ENCODE measurements at places on chromosomes 7 and 10.

GRCh38 chr7:22653951-22654350 is 73.0 kb upstream of the IL6 start:
- DNase-seq = no peak

- no peak for DNase-seq
Observed at GRCh38 chr10:3397231-3397630, 224.6 kb upstream of the PITRM1 start.

DNA sequence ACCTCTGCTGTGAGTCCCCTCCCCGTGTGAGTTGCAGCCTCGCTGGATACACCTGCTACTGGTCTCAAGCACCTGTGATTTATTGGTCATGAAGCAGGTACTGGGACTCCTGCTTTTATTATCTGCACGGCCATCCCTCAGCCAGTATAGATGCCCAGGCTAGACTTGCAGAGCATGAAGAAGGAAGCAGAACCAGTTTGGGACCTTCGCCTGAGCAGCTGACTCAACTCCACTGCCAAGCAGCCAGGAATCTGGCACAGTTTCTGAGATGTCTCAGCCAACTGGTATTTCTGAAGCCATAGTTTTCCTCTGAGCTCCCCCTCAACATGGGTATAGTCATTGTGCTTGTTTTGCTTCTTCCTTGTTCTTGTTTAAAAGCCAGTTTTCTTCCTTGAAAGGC is 28.0 kb upstream of the SLC39A12 start:
- DNase-seq = no peak

- DNase-seq = no peak
Observed at GRCh38 chr10:33612551-33612950, 278.1 kb upstream of the NRP1 start.

- no peak for DNase-seq
Observed at GRCh38 chr7:116984511-116984910, 31.2 kb downstream of the ST7 start.

- no peak for DNase-seq
Observed at GRCh38 chr7:46162609-46163008, 241.5 kb upstream of the IGFBP3 start.

DNA sequence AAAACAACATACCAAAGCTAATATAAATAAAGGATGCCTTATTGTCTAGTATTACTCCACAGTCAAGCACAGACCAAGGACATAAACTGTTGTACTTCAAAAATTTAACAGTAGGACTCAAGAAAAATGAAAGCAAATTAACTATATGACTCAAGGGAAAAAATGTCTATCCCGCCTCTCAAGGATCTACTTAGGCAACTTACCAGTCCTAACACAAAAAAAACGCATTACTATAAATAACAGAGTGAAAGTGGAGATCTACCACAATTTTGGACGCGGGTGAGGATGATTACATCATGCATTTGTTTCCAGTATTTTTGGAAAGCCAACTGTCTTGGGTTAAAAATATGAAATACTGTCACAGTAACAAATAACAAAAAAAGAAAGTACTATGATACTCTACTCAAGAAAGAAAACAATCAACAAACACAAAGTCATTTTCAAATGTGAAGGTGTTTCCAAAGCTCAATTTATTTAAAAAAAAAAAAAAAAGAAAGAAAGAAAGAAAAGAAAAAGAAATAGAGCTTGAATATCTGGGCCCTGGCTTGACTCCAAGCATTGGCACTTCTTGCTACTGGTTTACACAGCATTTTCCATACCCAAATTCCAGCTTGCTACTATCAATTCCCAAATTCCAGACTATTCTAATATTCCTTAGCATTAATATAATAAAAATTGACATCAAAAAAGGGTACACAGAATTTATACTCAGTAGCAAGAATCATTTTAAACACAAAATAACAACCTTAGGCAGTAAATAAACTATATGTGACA is 99.4 kb downstream of the RSU1 start:
- DNase-seq = no peak

- no peak for DNase-seq
Observed at GRCh38 chr7:157444011-157444842, 107.4 kb downstream of the DNAJB6 start.

DNA sequence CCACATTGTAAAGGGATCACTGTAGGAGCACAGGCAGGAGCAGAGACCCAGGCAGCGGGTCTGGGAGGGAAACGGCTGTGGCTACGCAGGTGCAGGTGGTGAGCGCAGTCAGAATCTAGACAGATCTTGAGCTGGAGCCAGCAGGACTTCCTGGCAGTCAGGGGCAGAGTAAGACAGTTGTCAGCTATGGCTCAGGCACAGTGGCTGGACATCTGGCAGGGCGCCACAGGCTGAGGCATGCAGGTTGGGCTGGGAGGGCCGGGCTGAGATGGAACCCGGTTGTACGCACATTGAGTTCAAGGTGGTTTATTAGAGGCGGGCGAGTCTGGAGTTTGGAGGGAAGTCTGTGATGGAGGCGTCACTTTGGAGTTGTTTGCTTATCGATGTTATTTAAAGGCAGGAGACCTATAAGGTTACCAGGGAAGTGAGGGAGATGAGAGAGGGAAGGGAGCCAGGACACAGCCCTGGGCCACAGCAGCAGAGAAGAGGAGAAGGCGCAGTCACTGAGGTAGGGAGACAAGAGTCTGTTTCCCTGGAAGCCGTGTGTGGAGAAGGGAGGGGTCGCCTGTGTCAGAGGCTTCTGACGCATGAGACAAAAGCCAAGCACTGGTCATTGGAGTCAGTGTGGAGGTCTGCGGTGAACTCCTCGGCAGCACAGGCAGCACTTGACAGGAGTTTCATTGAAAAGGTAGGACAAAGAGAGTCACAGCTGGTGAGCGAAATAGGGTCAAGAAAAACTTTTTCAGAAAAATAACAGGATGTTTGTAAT is 73.8 kb downstream of the LANCL2 start:
- no peak for DNase-seq

- no peak for DNase-seq
Observed at GRCh38 chr7:77269360-77270093, 69.9 kb upstream of the FGL2 start.

GRCh38 chr7:121874298-121874697 is 1.3 kb downstream of the PTPRZ1 start:
- no peak for DNase-seq

DNA sequence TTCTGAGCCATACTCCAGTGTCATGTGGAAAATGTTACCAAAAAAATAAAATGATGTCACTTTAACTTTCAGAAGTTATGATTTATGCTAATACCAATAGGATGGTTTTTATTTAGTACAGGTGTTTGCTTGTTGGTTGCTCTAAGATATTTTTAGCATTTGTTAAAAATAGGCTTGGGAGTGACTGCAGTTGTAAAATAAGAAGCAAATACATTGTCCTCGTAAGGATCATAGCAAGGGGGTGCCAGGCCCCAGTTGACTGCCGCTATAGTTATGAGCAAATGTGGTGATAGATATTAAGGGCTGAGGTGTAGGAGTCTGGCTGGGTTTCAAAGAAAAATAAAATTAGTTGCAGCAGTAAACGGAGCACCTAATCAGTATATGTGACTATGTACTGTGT is 354.4 kb upstream of the BMPER start:
- no peak for DNase-seq

GRCh38 chr7:26375726-26376174 is 84.1 kb downstream of the SNX10 start:
- DNase-seq = no peak

GRCh38 chr7:114375907-114376306 is 38.7 kb upstream of the FOXP2 start:
- no peak for DNase-seq

DNA sequence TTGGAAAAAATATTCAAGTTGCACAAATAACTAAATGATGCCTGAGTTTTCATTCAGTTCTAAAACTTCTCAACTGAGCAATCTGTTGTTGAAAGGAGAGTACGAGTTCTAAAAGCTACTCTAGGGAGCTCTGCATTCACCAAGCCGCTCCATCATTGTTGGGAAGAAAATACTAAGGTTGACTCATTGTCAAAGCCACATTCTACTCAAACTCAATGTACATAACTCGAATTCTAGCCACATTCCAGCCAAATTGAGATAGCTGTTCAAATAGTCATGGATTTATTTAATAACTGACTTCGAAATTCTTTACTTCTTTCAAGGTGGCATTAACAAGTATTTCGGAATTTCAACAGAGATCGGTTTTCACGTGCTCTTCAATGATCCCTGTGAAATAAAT is 63.4 kb downstream of the KIAA1217 start:
- DNase-seq = no peak

- DNase-seq = no peak
Observed at GRCh38 chr7:1526271-1526754, 4.2 kb upstream of the MAFK start.

DNA sequence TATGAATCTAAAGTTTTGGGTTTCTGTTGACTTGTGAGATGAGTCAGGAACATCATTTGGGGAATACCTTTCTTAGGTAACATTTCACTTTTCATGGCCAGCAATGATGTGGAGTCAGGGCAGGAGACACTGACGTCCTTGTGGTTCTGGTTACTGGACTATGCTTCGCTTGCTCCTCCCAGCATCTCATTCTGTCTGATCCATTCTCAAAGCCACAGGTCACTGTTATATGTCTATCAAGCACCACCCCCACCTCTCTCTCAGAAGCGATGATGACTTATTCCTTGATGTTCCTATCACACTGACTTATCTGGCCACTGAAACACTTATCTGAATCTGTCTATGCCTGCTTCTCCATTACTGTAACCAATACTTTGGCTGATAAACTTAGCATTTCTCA is 51.6 kb downstream of the TES start:
- DNase-seq = no peak

- no peak for DNase-seq
Observed at GRCh38 chr7:103689255-103689654, 243.2 kb upstream of the SLC26A5 start.

DNA sequence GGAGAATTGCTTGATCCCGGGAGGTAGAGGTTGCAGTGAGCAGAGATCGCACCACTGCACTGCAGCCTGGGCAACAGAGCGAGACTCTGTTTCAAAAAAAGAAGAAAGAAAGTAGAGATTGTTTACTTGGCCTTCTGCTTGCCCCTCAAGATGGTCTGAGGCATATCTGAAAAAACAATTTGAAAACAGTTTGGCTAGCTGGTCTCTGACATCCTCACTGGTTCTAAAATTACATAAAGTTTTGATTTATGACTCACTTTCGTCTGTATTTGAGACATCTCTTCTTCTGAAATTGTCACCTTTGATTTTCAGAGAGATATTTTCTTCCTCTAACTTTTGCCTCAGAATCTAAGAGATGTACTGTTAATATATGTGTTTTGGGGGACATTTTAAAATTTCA is 49.6 kb upstream of the HELLS start:
- DNase-seq = no peak

DNA sequence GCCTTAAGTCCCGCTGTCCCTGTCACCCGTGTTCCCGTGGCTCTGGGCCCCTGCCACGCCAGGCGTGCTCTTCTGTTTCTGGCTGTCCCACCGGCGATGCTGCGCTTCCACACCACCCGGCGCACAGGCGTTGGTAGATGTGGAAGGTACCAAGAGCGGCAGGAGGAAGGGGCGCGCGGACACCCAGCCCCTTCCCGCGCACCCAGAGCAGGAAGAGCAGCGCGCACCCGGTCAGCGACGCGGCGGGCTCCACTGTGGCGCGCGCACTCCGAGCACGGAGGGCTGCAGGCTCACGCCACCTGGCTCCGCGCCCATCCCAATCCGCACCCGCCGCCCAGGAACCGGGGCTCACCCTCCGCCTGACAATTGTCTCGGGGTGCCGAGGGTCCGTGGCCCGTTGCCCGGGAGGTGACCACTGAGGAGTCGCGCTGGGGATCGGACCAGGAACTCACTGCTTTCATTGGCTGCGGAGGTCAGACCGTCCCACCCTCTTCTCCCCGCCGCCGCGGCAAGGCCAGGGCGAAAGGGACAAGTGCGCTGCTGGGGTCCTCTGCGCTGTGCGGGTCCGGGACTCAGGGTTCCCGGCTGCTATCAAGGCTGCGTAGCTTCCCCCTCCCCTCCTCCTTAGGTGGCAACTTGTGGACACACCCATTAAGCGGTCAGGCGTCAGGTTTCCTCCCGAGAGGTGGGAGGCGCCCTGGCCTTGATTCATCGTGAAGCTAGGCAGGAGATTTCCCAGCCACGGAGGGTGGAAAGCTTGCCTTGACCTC is 121.6 kb upstream of the ZNF92 start:
- DNase-seq = no peak

GRCh38 chr7:155984028-155984580 is 171.8 kb upstream of the SHH start:
- DNase-seq = no peak

DNA sequence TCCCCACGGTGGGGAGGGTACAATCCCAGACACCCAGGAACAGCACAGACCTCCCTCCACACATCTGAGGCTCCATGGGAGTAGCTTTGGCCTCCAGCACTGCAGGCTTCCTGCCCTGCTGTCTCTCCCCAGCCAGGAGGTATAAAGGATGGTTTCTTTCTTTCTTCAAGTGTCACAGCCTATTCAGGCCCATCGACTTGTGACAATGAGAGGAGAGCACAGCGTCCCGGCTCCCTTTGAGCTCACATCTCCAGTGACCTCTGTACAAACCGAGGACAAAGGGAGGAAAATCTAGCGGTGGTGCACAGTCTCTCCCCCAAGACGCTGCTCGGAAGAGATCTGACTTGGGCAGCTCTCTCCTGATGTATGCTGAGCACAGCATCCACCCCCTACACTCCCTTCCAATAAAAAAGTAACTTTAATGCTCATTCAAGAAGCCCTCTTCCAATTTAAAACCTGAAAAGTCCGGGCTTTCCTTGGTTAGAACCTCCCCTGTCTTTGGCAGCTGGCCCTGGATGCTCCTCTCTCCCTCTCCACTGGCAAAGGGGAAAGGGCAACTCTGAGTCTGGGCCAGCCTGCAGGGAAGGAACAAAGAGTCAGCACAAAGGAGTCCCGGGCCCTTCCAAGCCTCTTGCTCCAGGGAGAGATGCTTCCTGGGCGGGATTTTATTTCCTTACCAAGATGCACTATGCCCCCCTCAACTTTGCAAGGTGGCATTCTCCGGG is 18.0 kb downstream of the CHST15 start:
- no peak for DNase-seq

- DNase-seq = no peak
Observed at GRCh38 chr7:127629268-127629854, 11.4 kb upstream of the PAX4 start.

- DNase-seq = no peak
Observed at GRCh38 chr10:33183655-33184054, 150.8 kb downstream of the NRP1 start.

DNA sequence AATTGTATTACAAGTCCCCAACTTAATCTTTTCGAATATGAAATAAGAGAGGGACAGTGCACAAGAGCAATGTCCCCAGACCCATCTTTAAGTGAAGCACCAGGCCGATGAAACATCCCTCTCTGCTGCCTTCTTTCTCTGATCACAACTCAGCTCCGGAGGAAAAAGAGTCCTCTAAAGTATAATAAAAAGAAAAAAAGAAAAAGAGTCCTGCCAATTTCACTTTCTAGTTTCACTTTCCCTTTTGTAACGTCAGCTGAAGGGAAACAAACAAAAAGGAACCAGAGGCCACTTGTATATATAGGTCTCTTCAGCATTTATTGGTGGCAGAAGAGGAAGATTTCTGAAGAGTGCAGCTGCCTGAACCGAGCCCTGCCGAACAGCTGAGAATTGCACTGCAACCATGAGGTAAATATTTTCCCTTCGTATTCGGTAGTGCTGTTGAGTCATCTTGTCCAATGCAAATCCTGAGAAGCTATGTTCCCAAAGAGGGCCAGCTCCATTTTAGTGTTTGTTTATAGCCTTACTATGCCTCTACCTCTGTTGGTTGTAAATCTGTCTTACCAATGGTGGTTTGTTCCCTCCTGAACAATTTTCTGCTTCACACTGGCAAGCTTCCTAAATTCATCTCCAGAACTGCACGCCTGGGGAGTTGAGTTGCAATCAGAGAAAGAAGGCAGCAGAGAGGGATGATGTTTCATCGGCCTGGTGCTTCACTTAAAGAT is at the start of gene IFIT2:
Gene IFIT2, plus strand, starts transcription at position 326 of the 725 bp plus-strand sequence. Its CDS starts 78 bp downstream, at position 404.
- no peak for DNase-seq

- no peak for DNase-seq
Observed at GRCh38 chr10:129622291-129622690, 155.2 kb downstream of the MGMT start.
